ENCODE measurements at places on chromosomes 2 and 18. TPM values are rescaled to one million over a fixed set of nuclear protein-coding genes. Genes with fewer than 3 reads are reported as not detected.

Gene DSEL
- 132 TPM for total RNA-seq

Gene HJURP
- 13.2 TPM for total RNA-seq

Gene GAL3ST2
- total RNA-seq = not detected

Gene TTR
- not detected for total RNA-seq

Gene C1QL2
- not detected for total RNA-seq

Gene MAP4K3
- total RNA-seq = 32.0 TPM

Gene C18orf32
- 43.7 TPM for total RNA-seq

Gene CABYR
- total RNA-seq = 4.9 TPM

Gene POTEC
- total RNA-seq = not detected

Gene C2orf66
- total RNA-seq = not detected

Gene MOCOS
- 26.2 TPM for total RNA-seq

Gene PLEKHH2
- 2.2 TPM for total RNA-seq

Gene LINC00305
- not detected for total RNA-seq

Gene ANKRD39
- total RNA-seq = 10.9 TPM

Gene SOCS6
- 48.1 TPM for total RNA-seq

Gene AP1S3
- total RNA-seq = 1.8 TPM

Gene CHN1
- 115 TPM for total RNA-seq

Gene DES
- total RNA-seq = 0.51 TPM

Gene VWC2L
- total RNA-seq = not detected

Gene NT5C1B
- not detected for total RNA-seq

Gene CXCR4
- not detected for total RNA-seq

Gene RABL2A
- 5.4 TPM for total RNA-seq

Gene LBX2
- total RNA-seq = 0.38 TPM

Gene MSH6
- 57.8 TPM for total RNA-seq

Gene TWSG1
- total RNA-seq = 136 TPM

Gene MARCO
- total RNA-seq = not detected

Gene ITSN2
- 35.3 TPM for total RNA-seq

Gene YES1
- total RNA-seq = 91.6 TPM

Gene TCF23
- not detected for total RNA-seq

Gene AQP12B
- total RNA-seq = not detected

Gene CYTIP
- not detected for total RNA-seq

Gene MAP3K19
- not detected for total RNA-seq

Gene COL4A4
- total RNA-seq = 0.76 TPM

Gene SERPINB10
- total RNA-seq = not detected
